ENCODE measurements at places on chromosomes 6 and 20.

GRCh38 chr20:4260102-4260501 lies 244.7 kb upstream of the RNF24 start:
- DNase-seq, result no peak

- DNase-seq, result no peak
These were observed 3.1 kb downstream of the BMP6 start for GRCh38 chr6:7728855-7729590.

DNA sequence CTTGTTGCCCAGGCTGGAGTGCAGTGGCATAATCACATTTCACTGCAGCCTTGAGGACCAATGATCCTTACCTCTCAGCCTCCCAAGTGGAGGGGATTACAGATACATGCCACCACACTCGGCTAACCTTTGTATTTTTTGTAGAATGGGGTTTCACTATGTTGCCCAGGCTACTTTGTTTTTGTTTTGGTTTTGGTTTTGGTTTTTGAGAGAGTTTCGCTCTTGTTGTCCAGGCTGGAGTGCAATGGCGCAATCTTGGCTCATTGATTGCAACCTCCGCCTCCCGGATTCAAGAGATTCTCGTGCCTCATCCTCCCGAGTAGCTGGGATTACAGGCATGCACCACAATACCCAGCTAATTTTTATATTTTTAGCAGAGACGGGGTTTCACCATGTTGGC lies 105.5 kb downstream of the BMP7 start:
- DNase-seq, result no peak

- no peak for DNase-seq
These were observed 27.0 kb downstream of the SNAI1 start for GRCh38 chr20:50009521-50010454.

Data from stimulated activated CD4-positive, alpha-beta T cell treated with anti-CD3 and anti-CD28 coated beads, Interleukin-2, amount 100 ng/mL, for 48 hours (primary cell).